Activated naive CD4-positive, alpha-beta T cell treated with anti-CD3 and anti-CD28 coated beads, Interleukin-2, amount 50 U/mL, for 72 hours (primary cell): ENCODE measurements at places on chromosomes 12 and 14.

- no peak for DNase-seq
These were observed 1.2 kb downstream of the ESRRB start for GRCh38 chr14:76376878-76377734.

- no peak for DNase-seq
These were observed 25.6 kb downstream of the SPATA7 start for GRCh38 chr14:88411039-88411438.

GRCh38 chr14:78530078-78530477 lies 359.9 kb downstream of the NRXN3 start:
- DNase-seq, result no peak

DNA sequence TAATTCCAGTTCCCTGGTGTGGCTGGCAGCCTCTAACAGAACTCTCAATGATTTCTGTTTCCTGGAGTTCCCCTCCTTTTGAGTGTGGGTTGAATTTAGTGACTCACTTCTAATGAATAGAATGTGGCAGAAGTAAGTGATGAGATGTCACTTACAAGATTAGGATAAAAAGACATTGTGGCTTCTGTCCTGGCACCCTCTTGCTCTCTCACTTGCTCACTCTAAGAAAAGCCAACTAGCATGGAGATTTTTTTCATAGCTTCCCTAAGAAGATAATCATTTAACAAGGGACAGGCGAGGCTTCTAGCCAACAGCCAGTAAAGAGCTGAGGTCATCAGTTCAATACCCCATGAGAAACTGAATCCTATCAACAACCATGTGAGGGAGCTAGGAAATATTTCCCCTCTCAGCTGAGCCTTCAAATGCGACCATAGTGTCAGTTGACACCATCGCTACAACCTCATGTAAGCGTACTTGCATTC lies 156.7 kb downstream of the TMTC3 start:
- DNase-seq, result no peak

DNA sequence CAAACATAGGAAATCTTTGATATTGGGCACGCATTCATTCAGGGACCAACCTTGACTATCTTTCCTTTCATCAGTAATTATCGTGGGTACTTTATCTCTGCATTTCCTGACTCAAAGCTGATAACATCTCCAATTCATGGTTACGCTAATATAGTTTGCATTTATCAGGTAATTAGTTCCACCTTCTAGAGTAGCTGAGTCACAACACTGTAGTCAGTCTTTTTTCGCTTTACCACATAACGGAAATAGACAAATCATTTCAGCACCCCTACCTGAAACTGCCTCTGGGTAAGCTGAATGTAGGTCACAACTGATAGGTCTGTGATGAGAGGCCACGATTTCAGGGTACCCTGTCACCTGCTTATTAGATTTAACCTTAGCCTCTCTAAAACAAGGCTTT lies 36.7 kb upstream of the IL22 start:
- DNase-seq, result peak; percentile 48

DNA sequence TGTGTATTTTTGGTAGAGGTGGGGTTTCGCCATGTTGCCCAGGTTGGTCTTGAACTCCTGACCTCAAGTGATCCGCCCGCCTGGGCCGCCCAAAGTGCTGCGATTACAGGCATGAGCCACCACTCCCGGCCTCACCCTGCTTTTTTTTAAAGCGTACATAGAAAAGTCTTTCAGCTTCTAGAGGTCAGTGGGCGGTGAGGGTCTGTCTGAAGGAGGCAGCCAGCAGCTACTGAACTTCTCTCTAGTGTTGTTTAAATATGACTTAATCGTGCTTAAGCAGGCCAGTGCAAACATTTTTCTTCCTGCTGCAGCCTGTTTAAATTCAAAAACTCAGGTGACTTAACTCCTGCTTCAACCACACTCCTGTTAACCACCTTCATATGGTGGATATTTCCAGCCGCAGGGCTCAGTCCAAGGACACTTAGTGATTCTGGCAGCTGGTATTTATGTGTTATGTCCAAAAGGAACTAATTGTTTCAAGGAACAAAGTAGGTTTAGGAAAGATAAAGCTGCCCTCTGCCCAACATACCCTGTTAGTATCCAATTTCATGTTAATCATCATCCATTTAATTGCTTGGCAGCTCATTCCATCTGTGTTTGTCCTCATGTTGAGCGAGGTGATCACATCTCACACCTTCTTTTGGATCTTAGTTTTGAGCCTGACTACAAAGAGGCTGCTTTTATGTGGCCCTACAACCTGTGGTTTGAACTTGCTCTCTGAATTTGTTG lies 2.0 kb downstream of the PRKAB1 start:
- no peak for DNase-seq

- no peak for DNase-seq
These were observed 286.9 kb upstream of the PRKD1 start for GRCh38 chr14:30214461-30215090.

- DNase-seq, result no peak
These were observed 27.7 kb downstream of the PPP1R13B start for GRCh38 chr14:103819503-103820307.

- DNase-seq, result no peak
These were observed 18.2 kb downstream of the RPS6KL1 start for GRCh38 chr14:74904635-74905503.

GRCh38 chr14:63654346-63654745 lies 12.7 kb upstream of the WDR89 start:
- no peak for DNase-seq

DNA sequence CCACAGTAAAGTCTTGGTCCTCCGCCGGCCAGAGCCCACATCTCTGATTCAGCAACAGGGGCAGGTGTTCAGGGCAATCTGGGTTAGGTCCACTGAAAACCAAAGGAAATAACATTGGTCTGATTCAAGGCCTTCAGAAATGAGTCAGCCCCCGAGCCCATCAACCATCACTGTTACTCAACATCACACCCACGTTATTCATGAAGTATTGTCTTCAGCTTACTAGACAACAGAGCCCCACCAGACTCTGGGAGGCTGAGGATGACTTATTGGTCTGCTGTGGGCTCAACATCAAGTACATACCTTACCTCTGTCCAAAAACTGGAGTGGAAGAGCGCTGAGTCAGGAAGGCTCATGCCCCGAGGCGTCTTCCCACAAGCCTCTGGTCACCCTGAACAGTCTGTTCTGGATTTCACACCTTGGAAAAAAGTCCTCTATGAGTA lies 97.5 kb downstream of the ZFP36L1 start:
- no peak for DNase-seq

DNA sequence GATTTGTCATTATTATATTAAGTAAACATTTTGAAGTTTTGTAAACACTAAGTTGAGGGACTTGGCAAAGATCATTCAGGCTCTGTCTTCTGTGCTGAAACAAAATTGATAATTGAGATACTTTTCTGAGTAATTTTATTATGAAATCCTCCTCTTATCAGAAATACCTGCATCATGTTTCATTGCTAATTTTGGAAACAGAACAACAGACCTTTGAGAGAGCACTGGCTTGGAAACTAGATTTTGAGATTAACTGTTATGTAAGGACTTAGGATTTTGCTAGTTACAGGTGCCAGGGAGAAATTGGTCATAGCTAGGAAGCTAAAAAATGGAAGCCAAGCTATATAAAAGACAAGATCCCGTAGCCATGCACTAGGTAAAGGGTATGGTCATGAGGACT lies 201.7 kb upstream of the DCN start:
- DNase-seq, result no peak

GRCh38 chr12:124861898-124862676 lies 1.6 kb downstream of the SCARB1 start:
- DNase-seq, result no peak

DNA sequence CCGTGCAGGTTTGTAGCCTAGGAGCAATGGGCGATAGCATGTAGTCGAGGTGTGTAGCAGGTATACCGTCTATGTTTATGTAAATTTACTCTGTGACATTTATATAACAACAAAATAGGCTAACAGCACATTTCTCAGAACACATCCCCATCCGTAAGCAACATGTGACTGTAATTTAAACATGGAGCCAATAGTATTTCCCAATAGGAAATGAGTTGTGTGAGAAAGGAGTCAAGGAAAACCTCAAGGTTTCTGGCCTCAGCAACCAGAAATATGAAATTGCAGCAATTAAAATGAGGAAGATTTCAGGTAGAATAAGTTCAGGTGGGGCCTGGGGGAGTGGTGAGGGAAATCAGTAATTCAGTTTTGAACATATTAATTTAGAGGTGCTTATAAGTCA lies 136.0 kb downstream of the MSRB3 start:
- DNase-seq, result no peak

DNA sequence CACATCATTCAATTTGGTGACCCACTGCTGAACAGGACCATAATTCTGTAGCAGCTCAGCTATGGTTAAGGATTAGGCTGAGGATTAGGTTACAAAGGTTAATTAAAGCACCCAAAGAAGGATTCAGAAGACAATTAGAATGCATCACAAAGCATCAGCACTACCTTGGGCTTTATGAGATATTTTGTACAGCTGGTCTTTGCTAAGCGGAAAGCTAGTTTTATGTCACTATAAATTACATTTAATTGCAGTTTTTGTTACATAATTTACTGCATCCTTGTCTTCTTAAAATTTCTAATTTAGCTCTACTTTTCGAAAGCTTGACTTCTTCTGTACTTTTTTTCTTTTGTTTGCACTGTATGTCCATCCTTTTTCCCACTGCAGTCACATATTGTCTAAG lies 711.5 kb downstream of the RPS29 start:
- no peak for DNase-seq

GRCh38 chr14:67943947-67944346 lies 124.4 kb downstream of the RAD51B start:
- DNase-seq, result peak; percentile 53

DNA sequence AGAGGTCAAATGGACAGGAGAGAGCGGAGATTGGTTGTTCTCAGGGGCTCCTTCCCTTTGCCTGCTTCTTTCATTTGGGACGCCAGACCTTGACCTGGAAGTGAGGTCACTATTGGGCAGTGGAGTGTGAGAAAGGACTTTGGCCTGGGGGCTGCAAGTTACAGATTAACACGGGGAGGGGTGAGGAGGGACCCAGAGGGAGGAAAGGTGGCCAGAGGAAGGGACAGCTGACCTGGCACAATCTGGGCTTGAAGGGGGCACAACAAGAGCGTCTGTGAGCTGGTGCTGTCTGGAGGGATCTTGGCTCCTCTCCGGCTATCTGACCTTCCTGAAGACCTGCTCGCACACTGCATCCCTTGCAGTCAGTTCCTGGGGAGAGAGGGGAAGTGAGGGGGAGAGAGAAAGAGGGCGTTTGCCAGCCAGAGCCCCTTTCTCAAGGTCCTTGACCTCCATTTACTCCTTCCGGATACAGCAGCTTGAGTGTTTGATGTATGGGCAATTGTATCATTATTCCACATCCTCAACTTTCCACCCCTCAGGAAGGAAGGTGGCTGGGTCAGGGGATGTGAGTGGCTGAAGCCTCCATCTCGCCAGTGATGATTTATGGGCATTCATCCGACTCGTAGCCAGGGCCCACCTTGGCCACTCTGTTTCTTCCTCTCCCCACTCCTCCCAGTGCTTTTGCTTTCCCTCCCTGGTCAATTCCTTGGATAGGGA lies 4.7 kb downstream of the RBP5 start:
- no peak for DNase-seq

- DNase-seq, result no peak
These were observed 123.9 kb downstream of the BCL11B start for GRCh38 chr14:99148131-99148530.

DNA sequence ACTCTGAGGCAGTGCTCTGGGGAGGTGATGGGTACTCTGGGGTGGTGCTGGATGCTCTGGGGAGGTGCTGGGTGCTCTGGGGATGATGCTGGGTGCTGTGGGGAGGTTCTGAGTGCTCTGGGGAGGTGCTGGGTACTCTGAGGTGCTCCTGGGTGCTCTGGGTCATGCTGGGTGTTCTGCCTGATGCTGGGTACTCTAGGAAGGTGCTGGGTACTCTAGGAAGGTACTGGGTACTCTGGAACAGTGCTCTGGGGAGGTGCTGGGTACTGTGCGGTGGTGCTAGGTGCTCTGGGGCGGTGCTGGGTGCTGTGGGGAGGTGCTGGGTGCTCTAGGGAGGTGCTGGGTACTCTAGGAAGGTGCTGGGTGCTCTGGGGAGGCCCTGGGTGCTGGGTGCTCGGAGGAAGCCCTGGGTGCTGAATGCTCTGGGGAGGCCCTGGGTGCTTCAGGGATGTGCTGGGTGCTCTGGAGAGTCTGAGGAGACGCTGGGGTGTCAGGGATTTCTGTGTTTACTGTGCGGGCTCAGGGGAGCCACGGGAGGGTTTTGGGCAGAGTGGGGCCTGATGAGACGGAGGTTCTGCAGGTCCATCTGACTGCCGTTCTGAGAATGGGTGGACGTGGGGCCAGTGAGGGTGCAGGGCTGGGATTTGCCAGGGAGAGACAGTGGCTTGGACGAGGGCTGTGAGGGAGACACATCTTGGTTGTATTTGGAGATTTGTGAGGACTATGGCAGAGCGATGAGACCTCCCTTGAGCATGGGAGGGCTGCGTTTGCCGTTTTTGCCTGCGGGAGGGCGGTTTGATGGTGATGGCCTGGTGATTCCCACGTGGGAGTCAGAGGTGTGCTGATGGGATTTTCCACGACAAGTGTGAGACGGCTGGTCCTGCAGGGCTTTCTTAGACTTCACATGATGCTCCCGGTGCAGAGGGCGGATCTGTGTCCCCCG lies 30.0 kb downstream of the MMP17 start:
- no peak for DNase-seq

DNA sequence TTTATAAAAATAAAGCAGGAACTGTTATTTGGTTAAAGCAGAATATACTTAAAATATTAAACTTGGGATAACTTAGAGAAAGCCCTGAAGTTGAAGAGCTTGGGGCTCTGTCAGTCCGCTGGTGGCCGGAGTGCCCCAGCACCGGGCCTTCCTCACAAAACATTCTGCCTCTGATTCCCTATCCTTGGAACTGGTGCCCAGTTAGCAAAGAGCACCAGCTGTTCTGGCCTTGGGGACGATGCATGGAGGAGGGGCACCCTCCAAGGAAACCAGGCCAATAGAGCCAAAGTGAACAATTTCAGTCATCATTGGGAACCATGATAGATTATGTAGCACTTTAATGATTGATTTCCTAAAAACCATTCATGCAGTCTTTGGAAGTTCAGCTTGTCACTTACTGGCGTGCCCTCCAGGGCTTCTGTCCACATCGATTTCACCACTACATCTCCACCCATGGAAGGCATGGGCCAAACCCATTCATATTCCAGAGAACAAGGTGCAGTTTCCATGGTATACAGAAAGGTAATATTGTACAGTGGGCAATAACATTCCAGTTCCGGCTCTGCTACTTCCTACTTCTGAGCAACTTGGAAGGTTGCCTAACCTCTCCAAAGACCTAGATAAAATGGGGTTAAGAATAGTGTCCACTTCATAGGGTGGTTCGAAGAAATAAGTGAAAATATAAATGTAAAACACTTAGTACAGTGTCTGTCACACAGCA lies 145.9 kb downstream of the ETV6 start:
- no peak for DNase-seq

- DNase-seq, result peak; percentile 37
These were observed 57.2 kb upstream of the AEBP2 start for GRCh38 chr12:19382111-19382526.

DNA sequence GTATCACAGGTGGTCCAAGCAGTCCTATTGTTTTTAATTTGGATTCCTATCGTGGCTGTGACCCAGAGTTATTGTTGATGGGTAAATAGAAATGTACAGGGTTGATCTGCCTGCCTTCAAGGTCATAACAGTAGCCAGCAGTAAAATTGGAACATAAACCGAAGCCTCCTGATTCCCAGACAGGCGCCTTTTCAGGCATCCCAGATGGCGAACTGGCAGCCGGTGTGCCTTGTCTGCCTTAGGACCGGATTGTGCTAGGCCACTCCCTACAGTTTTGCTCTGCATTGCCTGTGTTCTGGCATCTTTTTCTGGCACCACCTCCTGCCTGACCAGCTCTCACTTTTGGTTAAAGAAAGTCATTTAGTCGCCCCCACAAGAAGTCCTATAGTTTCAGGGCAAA lies 22.2 kb downstream of the TMEM117 start:
- no peak for DNase-seq
